Right renal pelvis (tissue), 4 donors: ENCODE measurements at places on chromosomes 11 and 22.
A peak's percentile ranks its signal among the peaks of the same experiment; 100 is the strongest.

DNA sequence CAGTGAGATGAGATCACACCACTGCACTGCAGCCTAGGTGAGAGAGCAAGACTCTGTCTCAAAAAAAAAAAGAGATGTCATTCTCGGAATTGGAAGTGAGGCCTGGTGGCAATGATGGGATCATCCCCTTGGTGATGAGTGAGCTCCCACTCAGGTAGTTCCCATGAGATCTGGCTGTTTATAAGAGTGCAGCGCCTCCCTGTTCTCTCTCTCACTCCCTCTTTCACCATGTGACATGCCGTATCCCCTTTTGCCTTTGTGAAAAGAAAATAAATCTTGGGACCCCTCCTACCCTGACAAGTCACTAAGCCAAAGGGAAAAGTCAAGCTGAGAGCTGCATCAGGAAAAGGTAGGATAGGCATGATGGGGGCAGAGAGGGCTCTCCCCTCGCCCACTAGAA lies 28.8 kb downstream of the ZNF70 start:
- DNase-seq: no peak

DNA sequence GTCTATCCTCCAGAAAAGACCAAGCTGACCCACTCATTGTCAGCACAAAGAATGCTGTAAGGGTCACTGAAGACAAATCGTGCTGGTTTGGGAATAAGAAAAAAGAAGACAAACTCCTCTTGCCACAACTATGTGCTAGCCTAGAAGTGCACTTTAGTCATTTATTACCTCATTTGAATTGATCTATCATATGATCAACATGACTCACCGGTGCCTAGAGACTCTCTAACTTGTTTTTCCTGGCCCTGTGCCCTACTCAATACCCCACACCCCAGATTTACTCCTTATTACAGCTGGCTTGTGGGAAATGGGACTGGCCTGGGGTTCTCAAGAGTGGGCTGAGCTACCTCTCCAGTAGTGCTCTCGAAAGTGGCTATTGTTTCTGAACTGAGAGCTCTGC lies 35.9 kb upstream of the HORMAD2 start:
- no peak for DNase-seq

DNA sequence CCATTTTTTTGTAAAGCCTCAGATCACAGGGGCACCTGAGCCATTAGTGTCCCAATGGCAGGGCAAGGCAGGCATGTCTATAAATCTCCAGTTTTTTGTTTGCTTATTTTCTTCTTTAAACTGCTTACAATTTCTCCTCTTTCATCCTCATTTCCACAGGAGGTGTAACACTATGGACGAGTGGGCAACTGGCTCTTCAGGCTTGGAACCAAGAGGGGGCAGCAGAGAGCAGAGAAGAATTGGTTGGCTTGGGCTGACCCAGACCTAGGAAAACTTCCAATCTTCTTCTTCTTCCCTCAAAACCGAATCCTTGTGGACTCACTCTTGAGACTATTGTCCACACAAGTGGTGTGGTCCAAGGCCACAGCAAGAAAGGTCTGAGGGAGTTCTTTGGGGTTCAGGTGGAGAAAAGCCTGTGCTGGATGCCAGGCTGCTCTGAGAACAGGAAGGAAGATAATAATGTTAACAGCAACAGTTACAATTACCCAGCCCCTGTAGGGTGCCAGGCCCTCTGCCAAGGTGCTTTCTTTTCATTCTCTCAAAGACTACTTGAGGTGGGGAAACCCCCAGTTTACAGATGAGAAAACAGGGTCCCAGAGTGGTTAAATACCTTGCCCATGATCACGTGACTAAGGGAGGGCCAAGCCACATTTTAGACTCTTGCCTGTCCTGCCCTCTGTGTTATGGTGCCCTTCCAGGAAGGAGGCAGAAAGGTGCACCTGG lies 70.7 kb upstream of the E2F8 start:
- peak; percentile 25 for DNase-seq

DNA sequence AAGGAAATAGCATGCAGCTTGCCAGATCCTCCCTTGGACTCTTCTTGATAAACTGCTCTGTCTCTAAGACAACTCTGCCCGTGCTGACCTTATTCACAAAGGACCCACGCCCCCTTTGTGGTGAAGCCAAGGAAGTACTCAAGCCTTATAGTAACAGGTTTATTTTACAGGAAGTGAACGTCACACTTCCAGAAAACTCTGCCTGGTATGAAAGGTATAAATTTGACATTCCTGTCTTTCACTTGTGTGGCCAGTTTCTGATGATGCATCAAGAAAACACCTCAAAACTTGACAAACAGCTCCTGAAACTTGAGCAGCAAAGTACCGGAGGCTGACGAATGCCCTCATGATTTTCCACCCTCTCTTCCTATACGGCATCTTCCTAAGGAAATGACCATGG lies 12.5 kb upstream of the PELI3 start:
- DNase-seq: no peak

DNA sequence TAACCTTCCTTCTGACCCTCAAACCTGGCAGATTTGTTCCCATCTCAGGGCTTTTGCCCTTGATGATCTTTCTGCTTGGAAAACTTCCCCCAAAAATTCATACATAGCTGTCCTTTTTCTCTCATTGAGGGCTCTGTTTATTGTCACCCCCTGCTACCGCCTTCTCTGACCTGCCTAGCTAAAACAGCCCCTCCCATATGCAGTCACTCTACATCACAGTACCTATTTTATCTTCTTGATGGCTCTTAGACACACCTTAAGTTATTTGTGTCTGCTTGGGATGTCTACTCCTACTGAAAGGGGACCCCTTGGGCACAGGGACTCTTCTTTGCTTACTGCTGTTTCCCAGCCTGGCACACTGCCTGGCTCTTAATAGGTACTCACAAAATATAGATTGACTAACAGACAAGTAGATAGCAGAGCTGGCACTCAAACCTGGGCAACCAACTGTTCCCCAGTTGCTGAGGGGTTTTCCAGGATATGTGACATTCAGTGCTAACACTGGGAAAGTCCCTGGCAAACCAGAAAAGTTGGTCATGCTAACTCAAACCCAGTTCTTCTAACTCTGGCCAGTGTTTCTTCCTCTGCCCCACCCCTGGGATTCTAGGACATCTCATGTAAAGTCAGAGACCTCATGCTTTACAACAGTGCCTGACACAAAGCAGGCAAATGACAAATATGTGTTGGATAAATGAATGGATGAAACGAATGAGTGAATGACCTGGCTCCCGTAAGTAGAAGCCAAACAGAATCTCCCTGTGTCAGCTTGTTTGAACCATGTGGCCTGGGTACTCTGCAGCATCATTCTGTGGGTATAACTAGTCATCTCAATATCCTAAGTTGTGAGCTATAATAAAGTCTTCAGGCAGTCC lies 19.8 kb upstream of the FJX1 start:
- no peak for DNase-seq

DNA sequence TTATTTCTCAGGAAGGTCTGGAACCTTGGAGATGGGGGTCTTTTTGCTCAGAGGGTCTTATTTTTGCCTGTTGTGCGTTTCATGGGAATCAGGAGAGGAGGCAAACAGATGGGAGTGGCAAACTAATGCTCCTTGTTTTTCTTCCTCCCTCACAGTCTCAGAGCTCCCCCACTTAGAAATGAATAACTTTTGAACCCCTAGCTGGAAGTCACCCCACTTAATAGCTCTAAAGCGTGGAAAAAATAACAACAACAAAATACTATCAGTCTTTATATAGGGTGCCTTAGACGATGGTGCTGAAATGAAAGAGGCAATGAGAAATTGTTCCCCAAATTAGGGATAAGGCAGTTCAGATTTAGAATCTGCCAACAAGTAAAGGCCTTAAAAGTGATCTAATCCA lies 76.8 kb upstream of the BDNF start:
- no peak for DNase-seq
